ENCODE measurements at places on chromosomes 5 and 9. TPM values are rescaled to one million over a fixed set of nuclear protein-coding genes. Genes with fewer than 3 reads are reported as not detected.

The ZNF483 gene
- 1.8 TPM for total RNA-seq

- DNase-seq, result no peak
Observed at GRCh38 chr9:114462791-114463190, 42.5 kb downstream of the WHRN start.

GRCh38 chr5:133336121-133336968 lies 276.0 kb downstream of the FSTL4 start:
- DNase-seq, result no peak

DNA sequence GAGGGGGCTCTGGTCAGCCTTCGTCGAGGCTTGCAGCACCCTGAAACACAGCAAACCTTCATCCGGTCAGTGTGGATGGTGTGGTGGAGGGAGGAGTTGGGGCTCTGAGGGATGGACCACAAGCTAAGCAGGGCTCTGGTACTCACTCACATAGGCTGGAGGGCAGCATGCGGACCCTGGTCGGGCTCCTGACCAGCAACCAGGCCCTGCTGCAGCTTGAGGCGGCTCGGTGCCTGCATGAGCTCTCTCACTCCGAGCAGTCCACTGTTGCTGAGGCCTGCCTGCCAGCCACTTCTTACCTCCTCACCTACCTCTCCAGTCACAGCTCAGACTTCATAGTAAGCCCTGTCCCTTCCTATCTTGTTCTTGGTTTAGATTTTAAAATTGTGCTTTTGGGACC lies 2.5 kb downstream of the TMCO6 start:
- no peak for DNase-seq

DNA sequence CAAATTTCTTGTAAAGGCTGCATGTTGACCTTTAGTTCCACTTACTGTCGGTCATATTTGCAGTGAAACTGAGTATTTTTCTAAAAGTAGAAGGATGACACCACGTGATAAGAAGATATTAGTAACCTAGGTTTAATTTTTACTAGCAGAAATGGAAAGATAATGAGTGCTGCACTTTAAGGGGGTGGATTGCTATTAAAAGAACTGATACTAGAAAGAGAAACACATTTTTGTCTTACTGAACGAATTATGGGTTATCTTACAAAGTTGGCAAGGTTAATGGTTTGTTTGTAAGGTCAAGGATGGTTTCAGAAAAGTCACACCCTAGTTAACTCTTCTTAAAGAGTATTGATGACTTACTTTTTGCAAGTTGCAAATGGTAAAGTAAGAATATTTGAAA lies 2.4 kb downstream of the MACIR start:
- DNase-seq, result no peak

GRCh38 chr9:125763394-125763801 lies 16.2 kb downstream of the PBX3 start:
- DNase-seq, result no peak

DNA sequence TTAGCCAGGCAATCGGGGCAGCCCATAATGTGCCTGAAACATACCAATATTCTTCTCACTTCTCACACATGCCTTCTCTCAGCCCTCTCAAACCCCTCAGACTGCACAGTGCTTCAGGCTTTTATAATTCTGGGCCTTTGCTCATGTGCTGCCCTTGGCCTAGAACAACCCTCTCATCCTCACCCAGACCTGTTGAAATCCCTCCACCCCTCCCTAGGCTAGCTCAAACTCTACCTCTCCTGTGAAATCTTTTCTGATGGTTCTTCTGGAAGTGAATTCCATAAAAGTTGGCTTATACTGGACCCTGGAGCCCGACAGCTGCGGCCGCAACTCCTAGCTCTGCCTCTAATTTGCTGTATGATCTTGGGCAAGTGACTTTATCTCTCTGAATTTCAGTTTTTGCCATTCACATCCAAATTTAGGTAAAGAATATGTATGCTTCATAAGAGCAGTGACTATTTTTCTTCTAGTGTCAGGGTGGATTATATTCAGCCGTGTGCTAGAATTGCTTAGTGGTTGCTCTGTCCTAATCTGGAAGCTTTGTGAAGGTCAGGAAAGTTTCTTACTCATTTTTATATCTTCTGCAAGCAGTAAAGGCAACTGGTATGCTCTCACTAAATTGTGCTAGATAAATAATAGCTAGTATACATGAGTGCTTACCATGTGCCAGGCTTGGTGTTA lies 221.4 kb downstream of the MAPKAP1 start:
- no peak for DNase-seq

DNA sequence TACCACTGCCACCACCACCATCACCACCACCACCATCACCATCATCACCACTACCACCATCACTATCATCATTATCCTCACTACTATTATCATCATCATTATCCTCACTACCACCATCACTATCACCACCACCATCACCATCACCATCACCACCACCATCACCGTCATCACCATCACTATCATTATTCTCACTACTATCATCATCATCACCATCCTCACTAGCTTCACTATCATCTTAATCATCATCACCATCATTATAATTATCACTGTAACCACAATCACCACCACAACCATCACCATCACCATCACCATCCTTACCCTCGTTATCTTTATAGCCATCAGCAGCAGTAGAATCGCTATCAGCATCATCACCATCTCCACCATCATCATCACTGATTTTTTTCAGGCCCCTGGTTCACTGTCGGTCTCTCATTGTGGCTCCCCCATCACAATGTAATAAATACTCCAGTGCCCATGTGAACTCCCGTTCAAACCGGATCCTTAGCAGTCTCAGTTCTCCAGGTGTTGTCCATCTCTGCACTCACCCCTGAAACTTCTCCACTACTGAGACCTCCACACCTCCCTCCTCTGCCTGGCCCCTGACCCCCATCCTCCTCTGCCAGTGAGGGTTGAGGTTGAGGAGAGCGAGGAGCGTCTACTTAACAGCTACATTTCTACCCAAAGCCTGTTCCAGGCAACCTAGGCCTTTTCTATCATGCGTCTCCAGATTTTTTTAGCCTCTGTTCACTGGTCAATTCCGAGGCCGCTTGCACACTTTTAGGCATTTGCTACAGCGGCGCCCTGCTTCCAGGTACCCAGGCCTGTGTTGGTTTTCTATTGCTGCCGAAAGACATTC lies 238.2 kb downstream of the PBX3 start:
- DNase-seq, result no peak

- DNase-seq, result no peak
Observed at GRCh38 chr9:8871796-8872445, 1072.3 kb upstream of the DMAC1 start.

DNA sequence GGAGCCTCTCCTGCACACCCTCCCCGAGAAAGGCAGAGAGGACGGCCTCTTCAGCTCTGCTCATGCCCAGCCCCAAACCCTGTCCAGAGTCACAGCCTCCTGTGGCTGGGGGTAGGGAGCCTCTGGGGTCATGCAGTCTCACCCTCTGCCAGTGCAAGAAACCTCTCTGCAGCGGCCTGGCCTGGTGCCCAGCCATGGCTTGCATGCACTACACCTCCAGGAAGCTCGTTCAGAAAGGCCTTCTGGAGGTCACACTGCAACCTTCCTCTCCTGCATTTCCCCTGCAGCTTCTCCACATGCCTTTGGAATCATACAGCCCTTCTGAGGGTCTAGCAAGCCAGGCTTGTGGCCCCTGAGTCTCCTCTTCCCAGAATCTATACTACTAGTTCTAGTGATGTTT lies 17.9 kb downstream of the CSF1R start:
- no peak for DNase-seq

The ZNF608 gene
- not detected for total RNA-seq

DNA sequence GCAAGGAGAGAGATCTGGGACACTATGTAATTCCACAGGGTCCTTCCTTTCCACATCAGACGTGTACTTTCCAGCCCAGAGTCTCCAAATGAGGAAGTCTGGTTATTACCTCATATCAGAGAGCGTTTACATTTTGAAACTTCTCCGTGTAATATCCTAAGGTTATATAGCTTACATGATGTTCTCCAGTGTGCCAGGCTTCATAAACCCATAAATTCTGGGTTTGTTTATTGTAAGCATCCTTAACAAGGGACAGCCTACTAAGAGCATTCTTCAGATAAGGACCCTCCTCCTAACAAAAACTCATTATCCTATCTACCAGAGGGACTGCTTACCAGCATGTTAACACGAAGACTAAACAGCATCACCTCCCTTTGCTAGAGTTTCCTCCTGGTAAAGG lies 17.9 kb downstream of the SRFBP1 start:
- DNase-seq, result no peak

DNA sequence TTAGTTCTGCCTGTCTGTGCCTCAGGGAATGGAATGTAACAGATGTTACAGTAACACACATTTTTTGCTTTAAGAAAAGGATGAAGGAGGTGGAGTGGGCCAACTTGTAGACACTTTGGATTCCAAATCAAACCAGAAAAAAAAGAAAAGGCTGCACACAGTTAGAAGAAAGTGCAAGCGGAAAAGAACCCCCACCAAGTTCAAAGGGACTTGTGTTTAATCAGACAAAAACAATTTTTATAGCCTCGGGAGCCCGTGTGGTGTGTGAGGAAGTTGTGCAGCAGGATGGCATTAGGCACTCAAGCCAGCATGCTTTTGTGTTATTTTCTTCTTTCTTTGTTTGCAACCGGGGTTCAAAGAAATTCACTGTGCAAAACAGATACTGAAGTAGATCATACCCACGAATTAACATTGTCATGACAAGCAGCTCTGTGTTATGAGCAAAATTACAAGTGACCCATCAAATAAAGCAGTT lies 189.5 kb downstream of the SEMA5A start:
- DNase-seq, result no peak

The EMB gene
- total RNA-seq, result 56.3 TPM

DNA sequence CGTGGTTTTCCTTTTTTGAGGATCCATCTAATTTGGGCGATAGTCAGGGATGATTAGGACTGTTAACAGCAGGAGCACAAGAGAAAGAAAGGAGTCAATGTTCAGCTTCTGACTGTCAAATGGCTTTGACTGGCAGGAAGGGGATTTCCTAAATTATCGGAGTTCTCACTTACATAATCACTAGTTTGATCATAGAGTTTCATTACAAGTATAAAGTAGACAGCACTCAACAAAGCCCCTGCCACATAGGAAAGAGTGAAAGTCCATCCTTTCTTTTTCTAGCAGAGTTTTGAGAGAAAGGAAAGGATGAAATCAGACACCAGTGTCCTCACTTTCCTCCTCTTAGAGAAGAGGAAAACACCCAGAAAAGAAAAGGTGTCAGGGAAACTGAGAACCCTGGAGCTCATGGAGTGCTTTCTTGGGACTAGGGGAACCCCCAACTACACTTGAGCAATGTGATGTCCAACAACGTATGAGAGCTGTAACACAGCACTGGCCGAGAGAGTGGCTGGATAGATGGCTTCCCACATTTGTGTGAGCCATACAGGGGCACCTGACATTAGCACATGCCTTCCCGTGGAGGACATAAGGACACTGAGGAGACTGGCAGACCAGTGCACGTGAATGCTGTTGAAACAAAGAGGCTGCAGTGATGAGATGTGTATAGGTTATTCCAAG lies 26.0 kb upstream of the LPAR1 start:
- DNase-seq, result no peak

The NACC2 gene
- 3.2 TPM for total RNA-seq

The GPR21 gene
- total RNA-seq, result 1.0 TPM

- no peak for DNase-seq
Observed at GRCh38 chr9:88682431-88682831, 147.5 kb downstream of the NXNL2 start.

The RANBP3L gene
- not detected for total RNA-seq

- DNase-seq, result no peak
Observed at GRCh38 chr5:43663916-43664315, 60.9 kb downstream of the NNT start.

- DNase-seq, result no peak
Observed at GRCh38 chr5:153439130-153439529, 51.3 kb upstream of the GRIA1 start.

DNA sequence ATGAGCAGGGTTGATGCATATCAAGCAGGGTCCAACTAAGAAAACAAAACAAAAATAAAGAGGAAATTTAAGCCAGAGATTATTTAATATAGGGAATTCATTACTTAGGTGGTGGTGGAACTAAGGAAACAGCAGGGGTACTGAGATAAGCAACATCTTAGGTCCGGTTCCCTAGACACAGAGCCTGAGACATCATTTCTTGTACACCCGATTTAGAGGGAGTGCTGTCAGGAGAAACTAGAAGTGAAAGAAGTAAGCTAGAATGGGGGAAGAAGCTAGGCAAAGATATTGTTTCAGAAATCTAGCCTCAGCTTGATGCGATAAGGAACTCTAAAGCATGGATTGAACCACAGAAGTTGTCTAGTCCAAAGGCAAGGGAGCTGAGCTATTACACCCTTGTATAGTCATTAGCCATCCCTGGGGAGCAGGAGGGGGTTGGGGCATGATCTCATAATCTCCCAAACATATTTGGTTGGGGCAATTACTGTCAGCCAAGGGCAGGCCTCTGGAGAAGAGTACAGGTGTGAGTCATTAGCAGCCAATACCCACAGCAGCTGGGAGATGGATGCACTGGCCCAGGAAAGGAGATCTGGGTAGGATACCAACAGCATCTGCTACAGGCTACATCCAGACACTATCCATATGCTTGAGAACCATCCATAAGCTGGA lies 194.5 kb downstream of the ARL15 start:
- no peak for DNase-seq

DNA sequence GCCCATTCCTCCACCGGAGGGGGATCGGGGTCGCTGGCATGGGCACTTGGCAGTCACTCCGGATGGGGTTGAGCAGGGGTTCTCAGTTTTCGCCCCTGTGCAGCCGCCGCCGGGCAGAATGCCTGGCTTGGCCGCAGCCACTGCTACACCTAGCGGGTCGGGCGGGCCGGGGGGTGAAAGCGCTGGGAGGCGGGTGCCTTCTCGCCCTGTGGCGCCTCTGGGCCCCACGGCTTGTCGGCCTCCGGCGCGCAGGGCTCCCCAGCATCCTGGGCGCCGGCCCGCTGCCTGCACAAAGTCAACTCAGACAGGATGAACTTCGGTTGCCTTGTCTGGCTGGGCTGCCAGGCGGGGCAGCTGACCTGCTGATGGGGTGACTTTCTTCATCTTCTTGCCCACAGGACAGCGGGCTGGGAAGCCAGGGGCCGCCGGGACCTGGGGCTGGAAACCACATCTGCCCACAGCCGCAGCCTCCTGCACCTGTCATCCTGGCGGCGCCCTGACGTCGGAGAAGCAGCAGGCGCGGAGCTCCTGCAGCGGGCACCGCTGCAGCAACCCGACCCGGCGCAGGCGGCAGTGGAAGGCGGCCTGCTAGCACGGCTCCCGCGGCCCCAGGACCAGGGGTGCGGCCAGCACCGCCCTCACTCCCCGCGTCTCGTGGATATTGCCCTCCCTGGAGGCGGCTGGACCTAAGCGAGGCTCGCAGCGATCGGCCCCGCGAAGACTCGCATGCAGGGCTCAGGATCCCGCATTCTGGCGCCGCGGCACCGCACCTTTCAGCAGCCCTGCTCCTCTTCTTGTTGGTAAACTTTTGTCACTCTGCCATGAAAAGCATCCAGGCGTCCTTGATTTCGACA lies 1.3 kb upstream of the ANKRD18A start:
- peak; percentile 79 for DNase-seq

The PLAC8L1 gene
- 0.57 TPM for total RNA-seq

- DNase-seq, result no peak
Observed at GRCh38 chr9:13352451-13352979, 73.0 kb upstream of the MPDZ start.

- DNase-seq, result peak; percentile 54
Observed at GRCh38 chr5:3594510-3595005, 1.1 kb upstream of the IRX1 start.

GRCh38 chr9:26880262-26880661 lies 12.3 kb downstream of the CAAP1 start:
- no peak for DNase-seq

Data from activated CD4-positive, alpha-beta T cell treated with anti-CD3 and anti-CD28 coated beads, Interleukin-2, amount 10 ng/mL, durations not matched to agents 24 days and 14 days (primary cell).